ENCODE measurements at places on chromosomes 16 and 17.
A peak's percentile ranks its signal among the peaks of the same experiment; 100 is the strongest.

- DNase-seq = no peak
Measured at GRCh38 chr16:89325861-89326471, 108.5 kb downstream of the ZNF778 start.

- no peak for DNase-seq
Measured at GRCh38 chr17:39671651-39672521, 3.6 kb downstream of the PNMT start.

DNA sequence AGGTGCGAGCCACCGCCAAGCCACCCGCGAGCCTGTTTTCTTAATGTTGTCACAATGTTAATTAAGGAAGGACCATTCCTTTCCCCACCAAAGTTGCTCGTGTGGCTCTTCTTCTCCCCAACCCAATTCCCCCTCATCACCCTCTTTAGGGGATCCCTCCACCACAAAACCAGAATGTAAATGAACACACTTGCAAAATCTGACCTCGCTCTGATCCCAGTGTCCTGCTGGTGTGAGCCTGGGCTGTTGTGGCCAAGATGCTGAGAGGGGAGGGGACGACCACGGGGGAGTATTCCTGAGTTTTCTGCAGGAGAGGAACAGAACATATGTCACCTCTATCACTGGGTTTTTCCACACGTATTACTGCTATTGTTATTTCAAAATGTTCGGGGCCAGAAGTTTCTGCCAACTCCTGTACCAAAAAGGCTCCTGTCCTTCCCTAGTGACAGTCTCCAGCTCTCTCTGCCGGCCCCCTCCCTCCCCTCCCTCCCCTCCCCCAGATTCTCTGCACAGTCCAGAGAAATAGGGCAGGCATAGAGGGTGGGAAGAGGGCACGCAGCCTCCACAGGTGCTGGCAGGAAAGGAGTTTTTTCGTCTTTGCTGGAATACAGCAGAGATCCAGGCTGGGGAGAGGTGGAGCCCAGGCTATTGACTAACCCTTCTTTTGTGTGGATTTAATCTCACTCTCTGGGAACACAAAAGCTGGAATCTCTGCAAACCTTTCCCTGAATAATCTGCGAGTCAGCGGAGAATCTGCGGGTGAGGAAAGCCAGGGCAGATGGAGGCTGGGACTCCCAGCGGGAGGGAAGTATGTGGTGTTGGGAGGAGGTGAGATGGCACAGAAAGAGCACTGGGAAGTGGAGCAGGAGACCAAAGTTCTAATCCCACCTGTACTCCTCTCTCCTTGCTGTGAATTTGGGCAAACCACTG, 4.5 kb upstream of the CA4 start:
- no peak for DNase-seq

GRCh38 chr17:700504-701094, 14.0 kb downstream of the VPS53 start:
- DNase-seq = no peak

GRCh38 chr16:53282975-53283946, 151.0 kb upstream of the RBL2 start:
- no peak for DNase-seq

- peak; percentile 69 for DNase-seq
Measured at GRCh38 chr17:51166987-51167931, 1.0 kb downstream of the NME2 start.

DNA sequence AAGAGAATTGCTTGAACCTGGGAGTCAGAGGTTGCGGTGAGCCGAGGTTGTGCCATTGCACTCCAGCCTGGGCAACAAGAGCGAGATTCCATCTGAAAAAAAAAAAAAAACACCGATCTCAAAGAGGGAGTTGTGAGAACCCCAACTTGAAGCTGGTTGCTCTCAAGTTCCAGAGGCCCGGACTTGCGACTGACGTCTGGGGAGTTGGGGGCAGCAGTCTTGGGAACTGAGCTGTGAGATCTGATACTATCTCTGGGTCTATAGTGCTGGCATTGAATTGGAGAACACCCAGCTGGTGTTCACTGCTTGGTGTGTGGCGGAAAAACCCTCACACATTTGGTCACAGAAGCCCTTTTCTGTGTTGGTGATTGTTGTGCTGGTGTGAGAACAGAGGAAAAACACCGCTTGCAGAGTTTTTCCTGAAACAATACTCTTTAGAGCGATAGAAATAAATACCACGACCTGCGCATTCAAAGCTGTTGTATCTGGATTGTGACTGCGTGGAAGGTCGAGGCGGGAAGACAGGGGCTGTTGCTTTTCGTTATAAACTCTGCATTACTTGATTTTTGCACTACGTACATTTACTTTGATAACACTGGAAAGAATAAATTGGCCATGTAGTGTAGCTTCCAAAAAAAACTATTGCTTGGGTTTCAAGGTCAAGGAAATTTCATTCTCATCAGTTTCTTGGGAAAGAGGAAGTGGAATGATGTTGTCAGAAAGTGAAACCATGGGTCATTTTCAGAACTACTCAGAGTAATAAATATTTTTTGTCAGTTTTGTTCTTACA, 8.8 kb downstream of the SCIMP start:
- DNase-seq = no peak

DNA sequence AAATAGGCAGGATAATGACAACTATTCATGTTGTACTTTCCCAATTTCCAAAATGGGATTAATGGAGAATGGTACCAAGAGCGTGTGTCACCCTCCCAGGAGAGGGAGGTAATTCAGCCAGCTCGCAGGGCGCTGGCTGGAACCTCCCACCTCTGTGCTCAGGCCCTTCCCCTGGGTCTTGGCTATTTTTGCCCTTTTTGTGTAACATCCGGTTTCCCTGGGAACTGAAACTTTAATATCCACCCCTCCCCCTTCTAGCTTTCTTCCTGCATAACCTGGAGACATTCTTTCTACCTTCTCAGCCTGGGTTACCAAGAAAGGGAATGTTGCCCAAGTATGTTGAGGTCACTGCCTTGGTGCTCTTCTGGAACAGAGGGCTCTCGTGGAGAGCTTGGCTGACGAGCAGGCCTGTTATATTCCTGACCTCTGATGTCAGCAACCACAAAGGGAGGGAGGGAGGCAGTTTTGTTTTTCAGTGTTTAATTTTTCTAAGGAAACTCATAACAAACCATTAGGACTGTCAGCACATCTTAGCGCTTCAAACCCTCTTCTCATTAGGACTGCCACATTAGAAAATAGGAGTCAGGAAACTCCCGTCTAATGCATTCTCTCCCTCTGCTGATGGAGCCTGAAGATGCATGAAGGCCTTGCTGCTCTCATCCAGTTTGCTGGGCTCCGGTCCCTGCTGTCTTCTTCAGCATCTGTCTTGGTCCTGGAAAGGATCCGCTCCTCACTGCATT, 25.6 kb downstream of the ITGB3 start:
- no peak for DNase-seq

DNA sequence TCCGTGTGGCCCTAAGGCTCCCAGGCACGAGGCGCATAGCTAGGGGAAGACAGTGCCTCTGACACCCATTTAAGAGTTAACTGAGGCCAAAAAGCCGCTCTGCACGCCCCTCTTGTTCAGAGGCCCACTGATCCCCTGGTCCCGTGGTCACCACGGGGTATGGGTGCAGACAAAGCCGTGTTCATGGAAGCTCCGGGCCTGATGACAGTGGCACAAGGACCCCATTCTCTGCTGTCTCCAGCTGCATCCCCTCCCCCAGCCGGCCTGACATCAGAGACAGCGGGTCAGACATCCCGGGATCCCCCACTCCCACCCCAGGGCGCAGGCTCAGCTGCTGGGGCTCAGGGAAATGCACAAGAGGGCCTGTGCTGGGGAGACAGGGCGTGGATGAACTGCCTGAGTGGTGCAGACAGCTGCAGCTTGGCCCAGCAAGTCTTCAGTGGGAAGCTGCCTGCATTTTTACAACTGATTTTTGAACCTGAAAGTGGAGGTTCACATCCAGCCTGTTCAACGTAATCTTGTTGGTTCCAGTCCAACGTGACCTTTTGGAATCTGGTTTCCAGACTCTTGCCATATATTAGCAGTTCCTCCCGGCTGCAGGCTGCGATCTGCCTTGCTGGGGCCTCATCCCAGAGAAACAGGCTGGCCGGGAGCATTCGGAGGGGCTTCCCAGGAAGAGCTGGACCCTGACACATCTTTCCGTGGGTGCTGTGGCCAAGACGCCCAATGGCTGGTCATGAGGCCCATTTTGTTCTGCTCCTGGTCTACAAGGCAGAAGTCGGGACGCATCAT, 9.7 kb upstream of the BAHCC1 start:
- no peak for DNase-seq

GRCh38 chr17:47712330-47713023, 18.5 kb downstream of the TBKBP1 start:
- no peak for DNase-seq

- no peak for DNase-seq
Measured at GRCh38 chr17:8732406-8733085, 12.1 kb downstream of the CCDC42 start.

- DNase-seq = no peak
Measured at GRCh38 chr17:75013092-75013559, 656 bp downstream of the MRPL58 start.

Measured in activated T-cell treated with anti-CD3 and anti-CD28 coated beads, Interleukin-2, amount 50 U/mL, for 4 hours (primary cell).